ENCODE measurements at places on chromosomes 5 and 9.
A peak's percentile ranks its signal among the peaks of the same experiment; 100 is the strongest.

GRCh38 chr9:131719262-131719908 is 20.5 kb downstream of the RAPGEF1 start:
- no peak for DNase-seq

DNA sequence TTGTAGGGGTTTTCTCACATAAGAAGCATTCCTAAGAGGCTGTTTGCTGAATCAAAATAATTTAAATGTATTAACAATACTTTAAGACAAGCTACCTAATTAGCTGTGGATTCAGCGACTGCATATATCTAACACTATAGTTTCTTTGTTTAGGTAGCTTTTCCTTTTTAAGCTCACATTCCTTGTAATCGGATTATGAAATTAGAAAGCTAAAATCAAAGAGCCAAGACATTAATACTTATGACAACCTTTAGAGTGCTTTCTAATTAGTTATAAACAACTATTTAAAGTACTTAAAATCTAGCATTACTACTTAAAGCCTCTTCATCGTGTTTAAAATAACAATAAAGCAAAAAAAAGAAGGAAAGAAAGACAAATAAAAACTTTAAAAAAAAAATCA is 137.3 kb upstream of the RETREG1 start:
- no peak for DNase-seq

- DNase-seq = no peak
Measured at GRCh38 chr9:33794560-33794959, 801 bp upstream of the PRSS3 start.

- no peak for DNase-seq
Measured at GRCh38 chr5:127343866-127344265, 53.3 kb downstream of the MEGF10 start.

DNA sequence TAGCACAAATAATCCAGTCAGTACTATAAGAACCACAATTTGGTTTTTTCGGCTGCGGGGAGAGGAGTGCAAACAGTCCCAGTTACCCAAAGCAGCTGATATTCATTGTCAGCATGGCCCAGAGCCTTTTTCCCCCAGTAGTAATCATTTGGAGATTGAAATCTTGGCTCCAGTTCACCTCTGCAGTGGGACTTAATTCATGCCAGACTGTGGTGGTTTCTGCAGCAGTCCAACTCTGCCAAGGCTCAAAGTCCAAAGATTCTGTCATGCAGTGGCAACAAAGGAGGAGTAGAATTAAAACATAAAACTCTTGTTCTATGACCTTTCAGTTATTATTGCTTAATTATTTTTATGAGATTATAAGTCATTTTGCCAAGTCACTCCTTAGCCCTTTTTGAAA is 25.0 kb upstream of the TRIM36 start:
- peak; percentile 3 for DNase-seq

Measured in NCI-H526 (cell line).